CD4-positive, alpha-beta T cell treated with Interleukin-6 at 100 ng/mL for 8 hours (primary cell): ENCODE measurements at places on chromosomes 11 and 22.
A peak's percentile ranks its signal among the peaks of the same experiment; 100 is the strongest.

GRCh38 chr11:123190518-123190917 lies 4.5 kb downstream of the CLMP start:
- DNase-seq, result no peak

DNA sequence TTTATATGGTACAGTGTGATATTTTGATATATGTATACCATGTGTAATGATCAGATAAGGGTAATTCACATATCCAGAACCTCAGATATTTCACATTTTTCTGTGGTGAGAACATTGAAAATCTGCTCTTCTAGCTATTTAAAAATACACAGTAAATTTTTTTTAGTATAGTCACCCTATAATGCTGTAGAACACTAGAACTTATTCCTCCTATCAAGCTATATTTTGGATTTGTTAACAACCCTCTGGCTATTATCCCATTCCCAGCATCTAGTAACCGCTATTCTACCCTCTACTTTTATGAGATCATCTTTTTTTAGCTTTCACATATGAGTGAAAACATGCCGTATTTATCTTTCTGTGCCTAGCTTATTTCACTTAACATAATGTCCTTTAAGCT lies 65.5 kb upstream of the SYT9 start:
- DNase-seq, result no peak

DNA sequence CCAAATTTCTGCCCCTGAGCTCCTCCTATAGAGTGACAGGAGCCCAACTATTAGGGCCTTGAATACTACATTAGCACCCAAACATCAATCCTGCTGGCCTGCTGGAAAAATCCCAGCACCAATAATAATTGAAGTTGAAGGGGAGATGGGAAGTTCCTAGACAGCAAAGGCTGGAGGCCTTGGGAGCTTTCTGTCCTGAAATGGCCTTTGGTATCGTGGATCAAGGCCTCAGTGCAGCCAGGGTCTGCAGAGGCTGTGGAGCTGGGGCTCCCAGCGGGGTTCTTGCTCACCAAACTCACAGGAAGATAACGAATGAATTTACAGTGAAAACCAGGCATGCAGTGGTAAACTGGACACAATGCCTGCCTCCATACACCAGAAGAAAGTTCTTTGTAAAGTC lies 9.2 kb upstream of the MICALL1 start:
- no peak for DNase-seq

- no peak for DNase-seq
These were observed 12.8 kb downstream of the MAPK8IP2 start for GRCh38 chr22:50613291-50613981.

GRCh38 chr22:37365950-37366349 lies 61.3 kb downstream of the ELFN2 start:
- no peak for DNase-seq

DNA sequence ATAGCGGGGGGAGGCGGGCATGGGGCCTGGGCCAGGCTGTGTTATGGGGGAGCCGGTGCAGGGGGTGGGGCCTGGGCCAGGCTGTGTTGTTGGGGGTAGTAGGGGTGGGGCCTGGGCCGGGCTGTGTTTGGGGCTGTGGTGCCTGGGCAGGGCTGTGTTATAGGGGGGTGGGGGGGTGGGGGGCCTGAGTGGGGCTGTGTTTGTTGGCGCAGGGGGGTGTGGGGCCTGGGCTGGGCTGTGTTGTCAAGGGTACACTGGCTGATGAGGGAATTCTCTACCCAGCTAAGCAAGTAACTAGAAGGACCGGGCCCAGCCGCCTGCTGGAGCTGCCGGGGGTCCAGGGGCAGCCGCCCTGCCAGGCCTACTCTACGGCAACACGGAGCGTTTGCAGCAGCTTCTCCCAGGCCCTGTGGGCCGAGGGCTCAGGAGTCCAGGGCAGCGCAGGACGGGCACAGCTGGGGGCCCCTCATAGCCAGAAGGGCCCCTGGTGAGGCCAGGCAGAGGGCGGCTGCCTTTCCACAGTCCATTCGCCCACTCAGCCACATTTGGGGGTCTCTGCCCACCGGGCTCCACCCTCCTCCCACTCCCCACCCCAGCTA lies 10.1 kb upstream of the PIM3 start:
- DNase-seq, result no peak

DNA sequence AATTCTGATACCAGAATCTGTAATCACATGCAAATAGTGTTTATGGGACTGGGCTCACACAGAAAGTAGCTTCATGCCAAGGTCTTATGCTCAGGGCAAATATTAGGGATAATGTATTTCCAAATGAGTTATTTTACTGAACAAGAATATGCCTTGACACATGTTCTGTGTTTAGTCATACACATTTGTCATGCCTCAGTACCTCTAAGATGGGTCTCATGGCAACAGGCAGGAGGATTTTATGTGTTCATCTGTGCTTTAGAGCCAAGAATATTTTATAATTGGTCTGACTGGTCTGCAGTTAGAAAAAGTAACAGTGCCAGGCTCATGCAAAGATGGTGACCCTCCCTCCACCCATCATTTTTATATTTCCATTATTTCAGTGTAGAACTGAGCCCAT lies 49.1 kb downstream of the JAM3 start:
- no peak for DNase-seq

DNA sequence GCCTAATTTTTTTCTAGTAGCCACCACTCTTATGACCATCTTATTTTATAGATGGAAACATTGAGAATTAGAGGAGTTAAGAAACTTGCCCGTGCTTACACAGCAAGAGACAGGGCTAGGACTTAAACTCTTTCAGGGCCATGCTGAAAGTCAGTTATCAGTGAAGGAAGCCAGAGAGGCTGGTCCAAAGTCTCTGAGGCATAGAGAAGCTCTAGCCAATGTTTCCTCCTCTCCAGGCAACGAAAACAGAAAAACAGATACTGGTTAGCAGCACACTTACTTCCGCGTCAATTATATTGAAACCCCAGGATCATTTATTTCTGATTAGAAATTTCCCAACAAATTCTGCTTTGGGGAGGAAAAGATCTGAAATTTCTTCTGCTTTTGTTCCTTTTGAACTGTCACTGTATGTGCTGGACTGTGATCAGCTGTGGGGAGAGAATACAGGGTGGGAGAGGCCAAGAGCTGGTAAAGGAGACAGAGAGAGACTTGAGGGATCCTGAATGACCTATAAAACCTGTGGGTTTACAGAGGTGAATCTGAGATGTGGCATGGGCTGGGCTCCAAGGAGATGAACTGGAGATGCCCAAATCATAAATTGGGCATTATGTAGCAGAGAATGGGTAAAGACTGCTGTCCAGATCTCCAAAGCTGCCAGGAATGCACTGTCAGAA lies 37.5 kb upstream of the CAPRIN1 start:
- no peak for DNase-seq

- DNase-seq, result peak; percentile 87
These were observed 5.6 kb downstream of the RGL4 start for GRCh38 chr22:23696326-23696851.

DNA sequence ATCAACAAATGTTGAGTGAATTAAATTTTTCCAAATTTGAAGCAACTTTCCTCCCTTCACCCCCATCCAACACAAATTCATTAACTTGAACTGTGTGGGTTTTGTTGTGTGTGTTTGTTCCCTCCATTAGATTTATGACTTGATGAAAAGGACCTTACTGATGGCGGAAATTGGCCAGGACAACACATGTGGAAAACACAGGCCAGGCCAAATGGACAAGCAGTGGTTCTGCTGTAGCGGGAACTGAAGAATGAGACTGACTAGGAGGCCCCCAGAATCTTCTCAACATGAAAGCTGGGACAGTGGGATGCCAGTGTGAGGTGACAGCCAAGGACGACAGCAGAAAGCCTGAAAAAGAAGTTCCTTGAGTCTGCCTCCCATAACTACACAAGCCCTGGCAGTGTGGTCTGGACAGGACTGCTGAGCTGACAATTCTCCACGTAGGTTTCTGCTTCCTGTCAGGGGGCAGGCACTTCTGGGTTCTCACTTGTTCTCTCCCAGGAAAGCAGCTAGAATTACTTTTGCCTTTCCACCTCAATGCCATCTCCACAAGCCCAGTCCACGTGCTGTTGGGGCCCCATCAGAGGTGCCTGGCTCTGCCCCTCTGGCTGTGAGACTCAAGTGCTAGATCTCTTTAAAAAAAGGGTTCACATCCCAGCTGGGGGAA lies 94.3 kb downstream of the ETS1 start:
- DNase-seq, result no peak

- DNase-seq, result no peak
These were observed 1.5 kb downstream of the CRKL start for GRCh38 chr22:20918663-20919218.

- no peak for DNase-seq
These were observed 44.8 kb downstream of the SMIM38 start for GRCh38 chr11:69200331-69201065.

GRCh38 chr11:3622521-3622920 lies 19.3 kb downstream of the ART5 start:
- no peak for DNase-seq

- DNase-seq, result no peak
These were observed 118.0 kb downstream of the SIK3 start for GRCh38 chr11:116980136-116980793.

- no peak for DNase-seq
These were observed 49.7 kb downstream of the ARRB1 start for GRCh38 chr11:75301601-75302345.

- no peak for DNase-seq
These were observed 81.2 kb downstream of the WNT11 start for GRCh38 chr11:76124905-76125770.

DNA sequence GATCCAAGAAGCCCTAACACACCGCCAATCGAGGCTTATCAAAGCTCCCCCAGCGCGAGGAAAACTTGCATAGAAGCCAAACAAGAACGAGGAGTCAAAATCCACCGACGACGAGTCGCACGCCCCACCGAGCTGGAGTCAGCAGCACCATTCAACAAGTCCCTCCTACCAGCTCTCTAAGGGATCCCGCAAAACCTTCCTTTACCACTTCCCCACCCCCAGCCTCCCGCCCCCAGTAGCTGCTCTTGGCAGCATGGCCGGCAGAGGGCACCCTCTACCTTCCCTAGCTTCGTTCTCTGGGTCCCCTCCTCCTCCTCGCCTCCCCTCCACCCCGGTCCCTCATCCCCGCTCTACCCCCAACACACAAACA lies 1.4 kb downstream of the BDNF start:
- DNase-seq, result no peak

GRCh38 chr22:28142361-28142961 lies 223.4 kb upstream of the PITPNB start:
- no peak for DNase-seq

GRCh38 chr11:14520747-14521151 lies 563 bp upstream of the PSMA1 start:
- DNase-seq, result no peak

DNA sequence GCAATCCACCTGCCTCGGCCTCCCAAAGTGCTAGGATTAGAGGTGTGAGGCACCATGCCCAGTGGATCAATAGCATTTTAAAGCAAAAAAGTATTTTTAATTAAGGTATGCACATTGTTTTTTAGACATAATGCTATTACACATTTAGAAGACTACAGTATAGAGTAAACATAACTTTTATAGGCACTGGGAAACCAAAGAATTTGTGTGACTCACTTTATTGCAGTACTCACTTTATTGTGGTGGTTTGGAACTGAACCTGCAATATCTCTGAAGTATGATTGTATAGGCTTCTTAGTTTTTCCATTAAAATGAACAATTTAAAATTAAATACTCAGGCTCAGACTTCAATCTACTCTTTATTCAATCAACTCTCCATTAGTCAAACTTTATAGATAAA lies 17.5 kb upstream of the CD3E start:
- no peak for DNase-seq

DNA sequence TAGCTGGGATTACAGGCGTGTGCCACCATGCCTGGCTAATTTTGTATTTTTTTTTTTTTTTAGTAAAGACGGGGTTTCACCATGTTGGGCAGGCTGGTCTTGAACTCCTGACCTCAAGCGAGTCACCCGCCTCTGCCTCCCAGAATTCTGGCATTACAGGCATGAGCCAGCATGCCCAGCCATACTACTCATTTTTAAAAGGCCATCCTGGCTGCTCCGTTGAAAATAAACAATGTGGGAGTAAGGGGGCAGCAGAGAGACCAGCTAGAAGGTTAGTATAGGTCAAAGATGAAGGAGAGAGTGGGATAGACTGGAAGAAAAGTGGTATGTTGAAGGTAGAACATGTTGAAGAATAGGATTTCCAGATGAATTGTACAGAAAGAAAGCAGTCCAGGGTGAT lies 17.6 kb upstream of the LIN7C start:
- DNase-seq, result no peak

DNA sequence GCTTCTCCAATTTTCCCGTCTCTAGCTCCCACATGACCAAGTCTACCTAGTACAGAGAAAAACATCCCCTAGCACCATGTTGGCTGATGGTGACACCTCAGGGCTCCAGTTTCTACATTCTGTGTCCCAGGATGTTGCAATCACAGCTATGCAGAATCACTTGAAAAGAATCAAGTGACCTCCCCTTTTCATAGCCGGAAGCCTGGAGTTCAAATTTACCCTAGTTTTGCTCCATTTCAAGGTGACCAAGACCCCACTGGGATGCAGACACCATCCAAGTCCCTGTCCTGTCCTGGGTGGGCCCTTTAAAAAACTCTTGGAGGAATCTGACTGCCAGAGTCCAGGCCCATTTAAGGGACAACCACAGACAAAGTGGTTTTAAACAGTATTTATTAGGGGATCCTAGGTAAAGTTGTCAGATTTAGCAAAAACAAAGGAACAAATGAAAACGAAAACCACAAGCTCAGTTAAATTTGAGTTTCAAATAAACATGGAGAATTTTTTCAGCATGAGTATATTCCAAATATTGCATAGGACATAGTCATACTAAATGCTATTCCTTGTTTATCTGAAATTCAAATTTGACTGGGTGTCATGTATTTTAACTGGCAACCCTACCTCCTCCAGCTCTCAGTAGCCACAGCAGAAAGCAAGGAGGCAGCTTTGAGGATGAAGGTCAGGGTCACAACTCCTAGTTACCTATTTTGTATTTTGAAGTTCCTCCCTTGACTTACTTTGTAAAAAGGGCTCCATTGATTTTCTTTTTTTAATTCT lies 52.4 kb downstream of the MIAT start:
- no peak for DNase-seq

DNA sequence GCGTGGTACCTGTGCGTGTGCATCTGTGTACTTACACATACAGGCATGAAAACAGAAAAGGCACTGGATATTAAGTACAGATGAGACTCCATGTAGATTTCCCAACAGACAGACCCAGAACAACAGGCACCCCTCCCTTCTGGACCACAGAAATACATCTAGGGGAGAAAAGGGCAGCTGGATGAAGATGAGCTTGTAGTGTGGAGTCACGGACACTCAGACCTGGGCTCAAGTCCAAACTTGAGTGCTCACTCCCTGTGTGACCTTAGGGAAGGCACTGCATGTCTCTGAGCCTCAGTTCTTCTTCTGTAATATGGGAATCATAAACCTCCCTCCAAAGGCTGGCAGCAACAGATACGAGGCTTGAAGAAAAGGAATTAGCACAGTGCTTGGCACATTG lies 108.9 kb downstream of the GALNT18 start:
- DNase-seq, result no peak
